Stimulated activated CD8-positive, alpha-beta memory T cell treated with anti-CD3 and anti-CD28 coated beads, Interleukin-4, amount 100 ng/mL, for 4 hours (primary cell): ENCODE measurements at places on chromosomes 5 and 9.

GRCh38 chr9:137814841-137815240 lies 62.7 kb upstream of the CACNA1B start:
- DNase-seq = no peak

- no peak for DNase-seq
Measured at GRCh38 chr5:77952636-77953212, 176.6 kb upstream of the TBCA start.

GRCh38 chr5:107425541-107426031 lies 245.2 kb downstream of the EFNA5 start:
- DNase-seq = no peak

DNA sequence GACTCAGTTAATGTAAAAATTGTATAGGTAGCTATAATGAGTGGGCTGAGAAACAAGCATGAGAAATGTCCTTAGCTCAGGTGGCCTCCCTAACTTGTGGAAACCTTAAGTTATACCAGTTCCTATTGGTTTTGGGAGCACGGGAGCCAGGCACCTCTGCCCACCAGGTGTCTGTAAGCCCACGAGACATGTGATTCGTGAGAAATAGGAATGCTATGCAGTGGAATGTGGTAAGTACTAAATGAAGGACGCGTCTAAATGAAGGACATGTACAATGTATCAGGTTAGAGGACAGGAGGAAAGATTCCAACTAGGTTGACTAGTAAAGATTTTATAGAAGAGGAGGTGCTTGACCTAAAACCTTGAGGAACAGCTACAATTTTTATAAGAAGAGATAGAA lies 46.0 kb upstream of the F2RL2 start:
- no peak for DNase-seq

DNA sequence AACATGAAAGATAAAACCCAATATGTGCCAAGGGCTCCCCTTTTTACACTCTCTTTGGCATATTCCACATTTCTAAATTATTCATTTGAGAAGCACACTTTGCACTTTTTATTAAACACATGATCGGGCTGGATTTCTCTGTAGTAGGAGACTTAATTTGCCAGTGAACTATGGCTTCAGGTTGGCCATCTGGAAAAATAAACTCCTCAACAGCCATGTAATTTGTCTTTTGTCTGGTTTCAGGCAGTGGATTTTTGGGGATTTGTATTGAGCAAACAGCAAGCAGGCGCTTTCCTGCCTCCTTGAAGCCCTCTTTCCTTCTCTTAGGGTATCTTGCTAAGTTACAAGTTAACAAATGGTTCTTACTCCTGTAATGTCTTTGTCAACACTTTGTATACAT lies 73.0 kb upstream of the DMRTA1 start:
- DNase-seq = no peak

- DNase-seq = no peak
Measured at GRCh38 chr5:150035139-150035895, 34.8 kb downstream of the HMGXB3 start.

GRCh38 chr9:3586066-3586465 lies 60.3 kb upstream of the RFX3 start:
- no peak for DNase-seq

DNA sequence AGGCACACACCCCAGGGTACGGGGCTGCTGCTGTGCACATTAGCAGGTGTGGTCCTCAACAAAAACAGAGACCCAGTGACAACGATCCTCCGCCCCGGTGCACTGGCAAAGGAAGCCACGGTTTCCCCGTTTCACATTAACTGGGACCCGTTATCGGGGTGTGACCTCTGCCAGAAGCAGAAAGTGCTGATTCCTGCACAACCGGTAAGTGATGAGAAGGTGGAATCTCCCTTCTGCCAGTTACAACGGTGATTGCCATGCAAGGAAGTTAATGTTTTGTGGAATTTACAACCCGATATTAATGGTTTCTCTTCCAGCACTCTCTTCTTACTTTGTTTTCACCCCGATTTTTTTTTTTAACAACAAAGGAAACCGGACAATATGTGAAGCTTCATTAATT lies 294.9 kb upstream of the IRX1 start:
- DNase-seq = no peak

GRCh38 chr9:136552117-136552703 lies 6.4 kb upstream of the NOTCH1 start:
- no peak for DNase-seq

DNA sequence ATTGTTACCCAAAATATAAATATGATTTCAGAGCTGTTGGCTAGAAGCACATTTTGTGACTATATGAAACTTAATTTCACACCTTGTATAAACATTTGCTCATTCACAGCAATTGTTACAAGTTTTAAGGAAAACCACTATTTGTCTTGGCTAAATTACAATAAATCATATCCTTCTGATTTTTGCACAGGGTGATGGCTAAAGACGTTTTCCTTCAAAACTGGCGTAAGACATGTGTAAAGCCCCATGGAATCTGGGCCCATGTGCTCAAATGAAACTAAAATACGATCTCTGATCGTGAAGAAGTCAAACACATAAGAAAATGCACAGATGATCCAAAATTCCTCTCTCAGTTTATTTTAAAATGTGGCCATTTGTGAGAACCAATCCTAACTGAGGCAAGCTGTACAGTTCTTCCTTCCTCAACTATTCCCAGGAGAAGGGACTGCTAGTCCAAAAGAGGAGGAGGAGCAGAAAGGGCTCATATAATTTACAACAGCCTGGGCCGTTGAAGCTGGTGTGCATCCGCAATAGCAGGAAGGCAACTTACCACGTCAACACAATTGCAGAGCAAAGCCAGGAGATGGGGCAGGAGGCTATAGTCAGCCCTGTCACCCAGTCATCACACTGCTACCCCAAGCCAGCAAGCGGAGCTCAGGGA lies 98.4 kb downstream of the MED27 start:
- DNase-seq = no peak
